NCI-H2171 treated with DMSO at 0.1 percent for 48 hours (cell line): ENCODE measurements at places on chromosomes 4 and X.

DNA sequence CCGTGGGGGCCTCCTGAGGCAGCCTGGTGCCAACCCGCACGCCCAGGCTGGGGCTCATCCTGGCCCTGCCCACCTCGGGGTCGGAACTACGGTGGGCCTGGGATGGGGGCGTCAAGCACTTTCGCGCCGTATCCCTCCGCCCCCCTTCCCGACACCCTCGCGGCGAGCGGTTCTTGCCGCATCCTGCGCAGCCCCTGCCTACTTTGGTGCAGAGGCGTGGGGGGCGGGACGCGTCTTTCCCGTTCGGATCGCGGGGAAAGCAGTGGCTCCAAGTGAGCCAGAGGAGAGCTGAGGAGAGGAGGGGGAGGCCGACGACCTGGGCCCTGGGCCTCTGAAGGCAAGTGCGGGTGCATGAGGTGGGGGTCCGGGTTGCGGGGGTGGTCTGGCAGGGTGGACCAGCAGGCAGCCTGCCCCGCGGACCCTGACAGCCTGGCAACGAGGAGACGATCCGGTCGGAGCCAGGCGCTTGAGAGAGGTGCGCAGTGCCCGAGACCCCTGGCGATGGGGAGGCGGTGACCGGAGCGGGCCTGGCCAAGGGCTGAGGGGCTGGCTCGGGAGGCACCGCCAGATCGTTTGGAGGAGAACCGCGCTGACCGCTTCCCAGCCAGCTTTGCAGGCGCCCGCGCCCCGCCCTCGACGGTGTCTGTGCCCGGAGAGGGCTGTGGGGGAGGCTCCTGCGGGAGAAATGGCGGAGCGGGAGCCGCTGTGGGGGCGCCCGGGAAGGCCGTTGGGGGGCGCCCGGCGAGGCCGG, at the start of gene GPRASP2:
GPRASP2 (plus strand) TSS at position 233 of the 751 bp plus-strand sequence. CDS start 2,422 bp downstream, outside the sequence.
- DNase-seq = peak; percentile 1

GRCh38 chr4:114690571-114690970, 92.0 kb downstream of the UGT8 start:
- no peak for DNase-seq

GRCh38 chrX:124211312-124211942, 121.0 kb upstream of the TEX13D start:
- peak; percentile 5 for DNase-seq

DNA sequence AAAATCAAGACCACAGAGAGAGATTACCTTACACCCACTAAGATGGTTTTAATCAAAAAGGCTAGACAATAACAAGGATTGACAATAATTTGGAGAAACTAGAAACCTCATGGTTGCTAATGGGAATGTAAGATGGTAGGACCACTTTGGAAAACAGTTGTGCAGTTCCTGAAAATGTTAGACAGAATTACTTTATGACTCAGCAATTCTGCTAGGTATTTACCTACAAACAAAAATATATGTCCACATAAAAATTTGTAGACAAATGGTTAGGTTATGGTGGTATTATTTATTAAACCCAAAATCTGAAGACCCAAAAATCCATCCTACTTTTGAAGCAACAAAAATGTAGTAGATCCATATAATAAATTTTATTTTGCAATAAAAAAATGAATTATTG, 1027.0 kb upstream of the ADGRL3 start:
- DNase-seq = no peak

DNA sequence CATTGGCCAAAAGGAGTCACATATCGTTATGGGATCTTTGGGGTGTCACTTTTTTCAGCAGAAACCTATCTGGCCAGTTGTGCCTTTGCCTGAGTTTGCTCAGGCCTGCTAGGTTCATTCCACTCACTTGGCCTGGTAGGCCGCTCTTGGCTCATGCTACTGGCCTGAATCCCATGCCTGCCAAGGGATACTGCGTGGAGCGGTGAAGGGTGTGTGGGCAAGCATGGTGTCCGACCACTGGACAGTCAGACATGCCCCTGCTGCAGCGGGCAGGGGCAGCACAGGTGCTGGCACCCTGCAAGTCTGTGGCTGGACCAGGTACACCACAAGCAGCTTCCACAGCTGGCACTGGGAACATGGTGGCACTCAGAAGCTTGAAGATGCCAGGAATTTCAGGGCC, 11.3 kb upstream of the PPM1K start:
- DNase-seq = no peak

DNA sequence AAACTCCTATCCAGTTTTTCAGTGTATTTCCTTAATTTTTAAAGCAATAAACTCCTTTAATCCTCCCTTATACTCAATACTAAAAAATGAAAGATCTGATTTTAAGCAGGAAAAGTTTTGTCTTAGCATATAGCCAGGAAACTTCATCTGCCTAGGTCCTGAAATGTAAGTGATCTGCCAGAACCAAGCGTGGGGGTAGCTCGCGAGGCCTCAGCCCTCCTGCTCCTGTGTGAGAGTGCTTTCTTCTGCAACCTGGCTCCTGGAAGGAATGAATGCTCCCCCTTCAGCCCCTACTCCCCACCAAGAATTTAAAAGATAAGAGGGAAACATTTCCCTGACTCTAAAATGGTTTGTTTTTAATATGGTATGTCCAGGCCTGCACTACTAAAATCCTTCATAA, 160.1 kb downstream of the CBR4 start:
- no peak for DNase-seq

DNA sequence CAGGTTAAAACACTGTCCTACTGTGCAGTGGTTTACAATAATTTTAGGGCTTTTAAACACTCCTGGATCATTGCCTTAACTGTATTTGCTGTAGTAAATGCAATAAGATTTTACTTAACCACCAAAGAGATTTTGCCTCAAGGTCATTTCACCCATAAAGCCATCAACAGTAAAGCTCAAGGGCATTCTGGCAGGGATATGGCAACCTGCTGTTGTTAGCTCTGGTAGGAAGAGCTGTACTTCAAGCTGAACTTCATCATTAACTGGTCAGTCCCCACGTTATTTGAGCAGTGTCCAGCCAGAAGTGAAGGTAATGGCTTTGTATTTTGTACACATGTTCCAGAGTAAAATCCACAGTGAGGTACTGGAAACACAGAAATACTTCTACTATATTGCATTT, 26.9 kb upstream of the MAOA start:
- DNase-seq = no peak

GRCh38 chr4:33054656-33055196, 2334.6 kb downstream of the PCDH7 start:
- no peak for DNase-seq

DNA sequence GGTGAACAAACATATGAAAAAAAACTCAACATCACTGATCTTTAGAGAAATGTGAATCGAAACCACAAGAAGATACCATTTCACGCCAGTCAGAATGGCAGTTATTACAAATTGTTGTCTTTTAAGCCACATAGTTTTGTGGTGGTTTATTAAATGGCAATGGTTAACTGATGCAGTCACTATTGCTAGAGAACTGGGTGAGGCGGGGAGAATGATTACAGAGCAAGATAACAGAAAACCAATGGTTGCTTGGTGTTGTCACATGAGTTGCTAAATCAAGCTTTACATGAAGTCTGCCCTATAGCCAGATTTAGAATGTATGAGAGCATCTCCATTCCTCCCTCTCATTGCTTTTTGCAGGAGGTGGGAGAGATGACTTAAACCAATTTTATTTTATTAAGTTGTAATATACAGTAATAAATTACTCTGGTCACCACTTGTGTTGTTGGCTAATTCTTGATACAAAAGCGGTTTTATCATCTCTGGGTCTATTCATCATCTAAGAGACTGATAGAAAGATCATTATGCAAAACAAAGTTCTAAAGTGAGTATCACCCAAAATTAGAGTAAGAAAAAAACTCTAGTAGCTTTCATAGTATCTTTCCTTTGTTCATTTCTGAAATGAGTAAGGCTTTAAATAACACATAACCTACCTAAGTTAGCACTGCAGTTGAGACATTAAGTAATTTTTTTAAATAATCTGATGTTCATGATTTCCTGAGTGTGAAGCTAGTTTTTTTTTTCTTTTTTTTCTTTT, 859.5 kb downstream of the STIM2 start:
- DNase-seq = no peak

DNA sequence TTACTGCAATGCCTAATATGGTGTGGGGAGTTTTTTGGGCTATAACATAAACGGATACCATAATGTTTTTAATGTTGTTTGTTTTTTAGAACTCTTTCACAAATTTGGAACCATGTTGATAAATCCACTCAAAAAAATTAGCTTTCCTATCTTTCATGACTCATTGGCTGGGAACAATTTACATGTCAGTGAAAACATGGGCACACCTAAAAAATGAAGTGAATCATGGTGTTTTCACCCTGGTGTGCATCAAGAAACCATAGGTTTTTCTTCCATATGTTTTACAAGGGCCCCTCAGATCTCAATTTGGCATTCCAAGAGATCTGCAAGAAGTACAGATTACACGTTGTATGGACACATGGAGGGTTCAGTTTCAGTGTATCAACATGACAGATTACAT, 207.1 kb downstream of the NWD2 start:
- DNase-seq = no peak

GRCh38 chrX:20224814-20225487, 41.8 kb downstream of the RPS6KA3 start:
- no peak for DNase-seq

GRCh38 chrX:338836-339400, 20.3 kb upstream of the GTPBP6 start:
- DNase-seq = no peak

GRCh38 chrX:55119712-55120111, 30.9 kb downstream of the PAGE2 start:
- DNase-seq = no peak

DNA sequence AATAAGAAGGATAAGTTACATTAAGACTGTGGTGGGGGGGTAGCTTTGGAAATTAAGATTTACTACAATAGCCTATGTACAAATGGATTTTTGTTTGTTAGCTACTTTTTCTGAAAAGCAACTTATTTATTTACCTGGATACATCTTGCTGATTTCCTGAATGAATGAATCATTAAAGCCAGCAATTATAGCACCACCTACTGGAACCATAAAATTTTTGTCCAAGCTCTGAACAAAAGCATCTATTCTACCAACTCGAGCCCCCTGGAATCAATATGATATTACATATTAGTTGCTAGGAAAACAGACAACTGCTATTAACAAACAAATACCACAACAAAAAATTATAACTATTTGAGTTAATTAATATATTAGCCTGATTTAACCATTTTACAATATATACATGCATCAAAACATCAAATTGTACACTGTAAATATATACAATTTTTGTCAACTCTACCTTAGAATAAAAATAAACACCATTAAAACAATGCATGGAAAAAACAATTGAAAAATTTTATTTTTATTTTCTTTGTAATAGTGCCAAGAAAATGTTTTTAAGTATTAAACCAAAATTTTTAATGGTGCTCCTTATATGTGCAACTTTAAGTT, 15.3 kb downstream of the SEPSECS start:
- peak; percentile 1 for DNase-seq

- DNase-seq = no peak
Observed at GRCh38 chr4:87353592-87353991, 30.9 kb upstream of the HSD17B13 start.
